Iris pigment epithelial cell (primary cell): ENCODE measurements at places on chromosomes 13 and 19.

DNA sequence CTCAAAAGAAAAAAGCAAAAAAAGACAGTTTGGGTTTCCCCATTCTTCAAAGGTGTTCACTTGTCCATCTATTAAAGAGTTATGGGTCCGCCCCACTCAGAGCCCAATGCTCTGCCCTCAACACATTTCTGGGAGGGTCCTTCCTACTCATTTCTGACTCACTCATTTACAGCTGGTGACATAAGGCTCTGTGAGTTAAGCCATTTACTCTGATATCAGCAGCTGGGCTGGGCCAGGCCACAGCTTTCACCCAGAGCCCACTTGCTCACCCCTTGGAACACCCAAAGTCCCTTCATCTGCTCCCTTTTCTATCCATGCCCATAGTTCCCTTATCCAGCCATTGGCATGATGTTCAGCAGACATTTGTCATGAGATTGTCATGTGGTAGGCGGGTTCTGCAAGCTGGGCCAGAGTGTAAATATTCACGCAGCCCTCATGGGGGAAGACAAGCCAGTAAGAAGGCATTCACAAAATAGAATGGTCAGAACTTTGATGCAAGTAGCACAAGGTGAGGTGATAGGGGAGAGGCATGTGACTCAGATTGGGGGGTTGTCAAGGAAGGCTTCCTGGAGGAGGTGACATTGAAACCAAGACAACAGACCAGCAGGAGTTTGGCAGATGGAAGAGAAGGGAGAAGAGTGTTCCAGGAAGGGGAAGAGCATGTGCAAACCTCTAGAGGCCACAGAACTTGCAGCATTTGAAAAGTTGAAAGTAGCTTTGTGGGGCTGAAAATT, 5.9 kb downstream of the MAST1 start:
- no peak for DNase-seq

GRCh38 chr19:18194554-18195238, 1.7 kb downstream of the MPV17L2 start:
- no peak for DNase-seq

GRCh38 chr13:113647351-113648215, 10.4 kb downstream of the ATP4B start:
- peak; percentile 13 for DNase-seq

GRCh38 chr13:104106705-104107393, 1040.6 kb upstream of the SLC10A2 start:
- DNase-seq = peak; percentile 80

GRCh38 chr13:93899981-93900380, 579.5 kb downstream of the DCT start:
- DNase-seq = no peak

DNA sequence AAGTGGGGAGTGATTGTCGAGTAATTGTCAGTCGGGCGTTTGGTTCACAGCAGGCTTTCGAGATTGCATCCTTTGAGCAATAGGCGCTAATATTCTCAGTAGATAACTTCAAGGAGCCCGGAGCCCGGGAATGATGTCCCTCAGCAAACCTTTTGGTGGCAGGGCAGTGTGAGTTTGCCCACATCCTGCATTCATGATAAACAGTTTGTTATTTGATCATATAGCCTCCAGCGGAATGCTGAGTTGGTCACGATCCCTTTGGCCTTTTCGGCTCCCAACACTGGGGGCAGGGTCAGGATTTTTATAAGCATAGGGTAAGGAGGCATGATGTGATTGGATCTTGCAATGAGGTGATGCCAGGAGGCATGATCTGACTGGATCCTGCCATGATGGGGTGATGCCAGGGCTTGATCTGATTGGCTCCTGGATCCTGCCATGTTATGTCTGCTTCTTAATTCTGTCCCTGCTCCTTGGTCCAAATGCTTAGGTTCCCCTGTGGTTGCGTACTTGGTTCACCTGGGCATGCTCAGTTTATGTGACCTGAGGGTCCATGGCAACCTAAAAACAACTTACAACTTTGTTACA, 38.2 kb upstream of the IGSF23 start:
- DNase-seq = no peak

DNA sequence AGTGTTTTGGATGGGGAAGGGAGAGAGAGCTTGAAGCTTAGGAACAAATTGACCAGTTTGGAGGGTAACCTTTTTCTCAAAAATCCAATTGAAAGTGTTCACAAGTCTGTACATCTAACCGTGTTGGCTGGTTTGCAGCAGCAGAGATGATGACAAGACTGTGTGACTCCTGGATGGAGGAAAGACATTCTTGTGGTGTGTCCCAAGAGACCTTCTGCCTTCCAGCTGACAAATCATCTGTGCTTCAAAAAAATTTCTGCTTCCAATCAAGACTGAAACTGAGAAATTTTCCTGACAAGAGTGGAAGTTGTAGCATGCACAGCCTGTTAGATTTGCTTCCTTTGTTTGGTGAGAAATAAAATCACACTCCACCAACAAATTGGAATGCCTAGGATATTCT, 56.2 kb downstream of the LACC1 start:
- no peak for DNase-seq

DNA sequence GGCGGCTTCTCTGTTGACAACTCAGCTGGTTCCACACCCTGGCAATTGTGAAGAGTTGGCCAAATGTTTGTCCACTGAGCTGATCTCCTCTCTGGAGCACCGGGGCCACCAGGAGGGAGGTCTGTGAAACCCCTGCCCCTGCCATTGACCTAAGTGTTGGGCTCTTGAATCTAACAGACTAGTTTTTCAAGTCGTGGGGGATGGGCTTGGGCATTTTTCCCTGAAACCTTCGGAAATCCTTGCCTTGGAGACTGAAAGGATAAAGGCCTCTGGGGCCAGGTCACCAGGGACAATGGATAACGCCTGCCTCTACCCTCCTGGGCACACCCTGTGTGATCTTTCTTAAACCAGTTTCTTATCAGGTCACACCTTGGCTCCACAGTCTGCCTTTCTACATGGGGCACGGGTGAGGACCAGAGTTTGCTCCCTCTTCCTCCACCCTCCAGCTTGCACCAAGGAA, 881 bp downstream of the GEMIN7 start:
- no peak for DNase-seq

GRCh38 chr19:55483706-55484592, 1.0 kb upstream of the NAT14 start:
- no peak for DNase-seq

GRCh38 chr19:35279985-35280821, 2.1 kb upstream of the HAMP start:
- DNase-seq = no peak

DNA sequence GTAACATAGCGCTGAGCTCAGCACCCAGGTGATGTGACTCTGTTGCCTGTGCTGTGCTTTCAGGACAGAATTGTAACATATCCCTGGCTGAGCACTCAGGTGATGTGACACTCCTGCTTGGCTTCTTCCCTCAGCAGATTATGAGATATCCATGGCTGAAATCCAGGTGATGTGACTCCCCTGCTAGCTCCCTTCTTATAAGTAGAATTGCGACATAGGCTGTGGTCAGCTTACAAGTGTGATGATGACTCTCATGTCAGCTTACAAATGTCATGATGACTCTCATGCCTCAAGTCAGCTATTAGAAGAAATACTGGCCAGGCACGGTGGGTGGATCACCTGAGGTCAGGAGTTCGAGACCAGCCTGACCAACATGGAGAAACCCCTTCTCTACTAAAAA, 14.3 kb upstream of the ZNF429 start:
- DNase-seq = peak; percentile 68

DNA sequence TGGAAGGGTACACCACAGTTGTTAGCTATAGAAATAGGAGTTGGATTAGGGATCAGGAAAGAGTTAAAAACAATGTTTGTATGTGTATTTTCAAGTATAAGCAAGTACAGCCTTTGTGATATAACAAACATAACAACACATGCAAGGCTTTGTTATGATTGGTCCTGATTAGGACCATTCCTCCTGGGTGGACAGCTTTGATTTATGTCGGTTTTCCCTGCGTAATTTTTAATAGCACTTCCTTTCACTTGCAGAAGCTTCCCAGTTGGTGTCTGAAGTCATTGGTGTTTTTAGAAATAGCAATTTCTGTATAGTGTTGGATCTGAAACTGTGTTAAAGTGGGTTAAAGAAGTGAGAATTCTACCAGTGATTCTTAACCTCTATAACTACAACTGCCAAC, 10.0 kb downstream of the FNDC3A start:
- DNase-seq = no peak

DNA sequence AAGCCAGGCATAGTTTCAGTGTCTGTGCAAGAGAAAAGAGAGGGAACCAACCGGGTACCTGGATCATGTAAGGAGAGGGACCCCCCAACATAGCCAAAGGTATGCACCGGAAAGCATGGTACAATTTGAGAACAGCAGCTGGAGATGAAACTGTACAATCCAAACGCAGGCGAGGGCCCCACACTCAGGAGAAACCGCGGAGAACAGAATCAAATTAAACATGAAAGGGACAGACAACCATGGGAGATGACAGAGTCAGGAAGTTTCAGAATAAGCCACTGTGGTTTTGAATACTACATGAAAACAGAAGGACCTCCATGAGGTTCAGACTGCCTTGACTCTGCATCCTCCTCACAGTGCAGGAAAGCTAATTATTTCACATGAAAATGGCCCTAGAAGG, 62.9 kb upstream of the SPATA13 start:
- no peak for DNase-seq

DNA sequence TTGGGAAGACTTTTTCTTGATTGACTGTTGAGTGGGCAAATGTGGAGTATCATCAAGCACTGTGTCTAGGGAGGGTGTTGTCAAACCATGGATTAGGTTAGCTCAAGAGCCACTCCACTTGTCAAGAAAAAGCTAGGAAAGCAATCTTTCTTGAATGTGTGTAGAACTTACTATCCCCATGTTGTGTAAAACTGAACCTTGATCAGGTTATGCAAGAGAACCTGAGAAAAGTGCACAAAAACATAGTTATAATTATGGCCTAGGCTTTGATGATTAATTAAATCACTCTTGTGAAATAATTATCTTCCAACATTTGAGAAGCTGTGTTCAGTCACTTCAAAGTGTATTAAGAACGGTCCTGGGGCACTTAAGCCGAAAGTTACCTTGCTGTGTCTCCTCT, 238.2 kb upstream of the OBI1 start:
- no peak for DNase-seq

- DNase-seq = no peak
Measured at GRCh38 chr19:51386882-51387520, 773 bp downstream of the LIM2 start.

GRCh38 chr13:24233351-24233901, 72.9 kb downstream of the SPATA13 start:
- DNase-seq = peak; percentile 63

DNA sequence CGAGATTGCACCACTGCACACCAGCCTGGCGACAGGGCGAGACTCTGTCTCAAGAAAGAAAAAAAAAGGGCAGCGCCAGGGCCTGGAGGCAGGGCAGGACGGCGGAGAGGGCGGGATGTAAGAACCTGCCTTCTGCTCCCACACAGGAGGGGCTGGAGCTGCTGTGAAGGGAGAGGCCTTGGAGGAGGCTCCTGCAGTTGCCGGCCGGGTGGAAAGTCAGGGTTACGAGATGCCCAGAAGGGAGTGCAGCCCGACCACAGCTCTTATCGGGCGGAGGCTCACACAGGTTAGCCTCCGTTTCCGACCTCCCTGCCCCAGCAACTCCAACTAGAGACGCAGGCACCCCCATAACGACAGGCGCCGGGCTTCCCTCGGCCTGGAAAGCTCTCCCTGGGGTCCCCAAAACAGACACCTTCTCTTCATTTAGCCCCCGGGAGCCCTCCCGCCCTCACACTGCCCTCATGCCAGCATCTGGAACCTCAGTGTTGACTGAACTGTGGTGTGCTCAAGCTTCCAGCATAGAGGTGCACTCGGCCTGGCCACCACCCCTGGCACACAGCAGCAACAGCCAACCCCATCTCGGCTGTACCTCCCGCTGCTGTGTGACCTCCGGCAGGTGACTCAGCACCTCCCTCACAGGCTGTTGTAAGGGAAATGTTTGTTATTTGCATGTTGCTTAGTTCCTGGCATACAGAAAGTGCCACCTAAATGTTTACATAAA, 1.4 kb downstream of the PLPP2 start:
- DNase-seq = peak; percentile 56

GRCh38 chr13:39612023-39612637, 9.1 kb upstream of the LHFPL6 start:
- peak; percentile 76 for DNase-seq

DNA sequence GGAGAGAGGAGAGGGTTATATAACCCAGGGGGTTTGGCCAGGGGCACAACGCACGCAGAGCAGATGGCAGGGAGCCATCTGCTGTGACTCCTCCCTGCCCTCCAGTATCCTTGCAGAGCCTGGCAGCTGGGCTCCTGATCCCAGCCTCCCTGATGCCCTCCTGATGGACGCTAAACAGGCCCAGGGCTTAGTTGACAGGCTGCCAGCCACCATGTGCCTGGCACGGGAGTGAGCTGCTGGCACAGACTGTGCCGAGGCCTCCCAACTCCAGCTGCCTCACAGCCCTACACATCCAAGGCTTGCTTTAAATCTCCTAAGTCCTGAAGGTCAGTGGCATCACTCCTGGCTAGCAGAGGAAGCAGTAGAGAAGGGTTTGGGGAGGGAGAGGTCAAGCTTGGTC, 16.7 kb downstream of the SYDE1 start:
- DNase-seq = no peak

DNA sequence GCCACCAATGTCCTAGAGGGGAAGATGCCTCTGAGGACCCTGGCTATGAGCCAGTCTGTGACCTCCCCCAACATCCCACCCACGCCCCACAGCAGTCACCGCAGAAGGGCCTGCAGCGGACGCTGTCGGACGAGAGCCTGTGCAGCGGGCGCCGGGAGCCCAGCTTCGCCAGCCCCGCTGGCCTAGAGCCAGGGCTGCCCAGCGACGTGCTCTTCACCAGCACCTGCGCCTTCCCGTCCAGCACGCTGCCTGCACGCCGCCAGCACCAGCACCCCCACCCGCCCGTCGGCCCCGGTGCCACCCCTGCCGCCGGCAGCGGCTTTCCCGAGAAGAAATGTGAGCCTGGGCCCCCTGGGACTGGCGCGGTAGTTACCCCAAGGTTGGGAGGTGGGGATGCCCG, 30.6 kb downstream of the DPF1 start:
- DNase-seq = no peak

GRCh38 chr13:99074693-99075092, 96.8 kb upstream of the DOCK9 start:
- no peak for DNase-seq

GRCh38 chr19:38036707-38037611, 130.0 kb downstream of the SIPA1L3 start:
- no peak for DNase-seq

GRCh38 chr13:42035905-42036521, 12.4 kb upstream of the DGKH start:
- DNase-seq = peak; percentile 25

GRCh38 chr19:1864480-1865171, 1.2 kb upstream of the KLF16 start:
- DNase-seq = peak; percentile 46
